Ureter (tissue), 1 donor: ENCODE measurements at places on chromosomes 4 and X. TPM values are rescaled to one million over a fixed set of nuclear protein-coding genes. Genes with fewer than 3 reads are reported as not detected.

- DNase-seq: no peak
Observed at GRCh38 chr4:181646864-181647263, 596.3 kb upstream of the TENM3 start.

GRCh38 chrX:9342561-9343051 is 122.3 kb upstream of the TBL1X start:
- peak; percentile 90 for DNase-seq

- no peak for DNase-seq
Observed at GRCh38 chrX:129531132-129531531, 7.8 kb upstream of the SMARCA1 start.

- DNase-seq: peak; percentile 59
Observed at GRCh38 chr4:142405021-142405694, 440.9 kb downstream of the INPP4B start.

DAPP1 gene
- 25.3 TPM for total RNA-seq

DNA sequence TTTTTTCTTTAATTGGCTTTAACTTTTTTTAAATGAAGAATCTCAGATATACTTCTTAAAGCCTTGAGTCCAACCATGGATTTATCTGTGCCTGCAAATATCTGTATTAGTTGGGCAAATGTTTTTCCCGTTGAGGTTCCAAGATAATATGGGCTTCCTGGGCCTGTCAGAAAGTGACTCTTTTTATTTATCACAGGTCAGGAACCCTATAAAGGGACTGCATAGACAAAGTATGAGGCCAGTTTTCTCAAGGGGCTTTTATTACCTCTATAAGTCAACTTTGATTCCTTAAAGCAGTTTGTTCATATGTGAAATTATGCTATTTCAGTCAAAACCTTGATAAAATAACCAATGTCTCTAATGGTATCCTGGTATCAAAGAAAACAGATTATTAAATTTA is 80.2 kb upstream of the BMP2K start:
- DNase-seq: no peak

GRCh38 chr4:44120646-44121045 is 328.0 kb downstream of the KCTD8 start:
- no peak for DNase-seq

- no peak for DNase-seq
Observed at GRCh38 chr4:166493924-166494345, 620.9 kb downstream of the TLL1 start.

GAB3 gene
- 4.2 TPM for total RNA-seq

DNA sequence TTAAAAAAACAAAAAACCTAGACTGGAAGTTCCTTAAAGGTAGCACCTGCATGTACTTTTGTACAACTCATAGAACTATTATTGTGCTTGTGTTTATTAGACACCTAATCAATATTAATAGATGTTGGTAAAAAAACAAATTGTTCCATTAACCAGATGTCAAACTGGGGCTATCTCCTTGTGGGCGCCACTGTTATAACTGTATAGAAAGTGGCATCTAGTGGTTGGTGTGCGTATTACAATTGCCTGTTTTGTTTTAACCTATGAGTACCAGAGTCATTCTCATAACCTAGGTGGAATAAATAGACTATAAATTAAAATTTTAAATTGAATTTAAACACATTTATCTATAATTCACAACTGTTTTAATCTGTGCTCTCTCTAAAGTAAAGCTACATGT is 97.4 kb downstream of the COL4A5 start:
- no peak for DNase-seq

GRCh38 chr4:2822461-2823300 is 21.0 kb upstream of the ADD1 start:
- DNase-seq: no peak
